ENCODE measurements at places on chromosomes 2 and 18.

DNA sequence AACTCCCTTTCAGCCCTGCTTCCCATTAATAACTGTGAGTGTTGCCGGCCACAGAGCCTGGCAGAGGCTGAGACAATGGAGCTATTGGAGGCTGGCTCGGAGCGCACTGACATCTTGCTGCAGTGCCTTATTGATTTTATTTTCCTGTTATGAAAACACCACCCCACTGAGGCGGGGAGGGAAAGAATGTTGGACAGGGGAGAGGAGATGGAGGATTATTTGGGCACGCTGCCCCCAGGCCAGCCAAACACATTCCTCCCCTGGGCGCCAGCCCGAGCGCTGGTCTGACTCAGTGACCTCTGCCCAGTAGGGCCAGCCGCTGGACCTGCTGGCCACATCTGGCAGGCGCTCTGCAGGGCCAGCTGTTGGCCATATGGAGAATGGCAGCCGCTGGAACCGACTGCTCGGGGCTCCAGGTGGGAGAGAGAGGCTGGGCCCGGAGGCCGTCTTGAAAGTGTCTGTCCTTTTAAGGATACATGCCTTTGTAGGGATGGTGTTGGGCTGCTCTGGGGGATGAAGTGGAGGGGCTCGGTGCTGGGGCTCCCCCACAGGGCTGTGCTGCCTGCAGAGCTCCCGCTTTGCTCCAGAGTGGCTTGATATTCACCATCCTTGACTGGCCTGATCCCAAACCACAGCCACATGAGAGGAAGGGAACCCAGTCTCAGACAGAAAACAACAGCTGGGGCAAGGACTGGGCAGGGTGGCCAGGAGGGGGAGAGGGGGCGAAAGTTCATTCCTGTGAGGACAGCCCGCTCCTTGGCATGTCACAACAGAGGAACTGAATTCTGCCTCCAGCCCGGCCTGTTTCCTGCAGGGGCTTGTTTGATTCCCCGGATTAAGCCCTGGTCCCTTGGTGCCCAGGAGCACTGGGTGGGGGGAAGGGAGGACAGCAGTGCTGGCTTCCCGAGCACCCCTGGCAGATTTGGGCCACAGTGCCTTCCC is 179.0 kb downstream of the KLHL29 start:
- DNase-seq, result no peak

DNA sequence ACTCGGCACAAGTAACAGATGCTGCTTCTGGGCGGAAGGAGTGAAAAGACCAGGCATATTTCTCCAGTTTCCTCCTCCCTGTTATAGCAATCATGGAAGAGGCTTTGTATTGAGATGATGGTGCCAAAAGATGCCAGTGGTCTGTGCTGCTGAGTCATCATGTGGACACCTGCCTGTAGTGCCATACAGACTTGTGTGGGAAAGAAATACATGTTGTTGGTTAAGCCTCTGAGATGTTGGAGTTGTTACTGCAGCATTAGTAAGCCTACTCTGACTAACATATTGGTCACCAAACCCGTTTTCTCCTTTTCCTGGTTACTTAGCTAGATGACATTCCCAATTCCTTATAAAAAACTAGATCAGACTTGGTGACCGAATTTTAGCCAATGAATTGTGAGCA is 356.9 kb downstream of the ZNF521 start:
- no peak for DNase-seq

GRCh38 chr18:77102259-77103040 is 30.1 kb downstream of the MBP start:
- DNase-seq, result no peak

DNA sequence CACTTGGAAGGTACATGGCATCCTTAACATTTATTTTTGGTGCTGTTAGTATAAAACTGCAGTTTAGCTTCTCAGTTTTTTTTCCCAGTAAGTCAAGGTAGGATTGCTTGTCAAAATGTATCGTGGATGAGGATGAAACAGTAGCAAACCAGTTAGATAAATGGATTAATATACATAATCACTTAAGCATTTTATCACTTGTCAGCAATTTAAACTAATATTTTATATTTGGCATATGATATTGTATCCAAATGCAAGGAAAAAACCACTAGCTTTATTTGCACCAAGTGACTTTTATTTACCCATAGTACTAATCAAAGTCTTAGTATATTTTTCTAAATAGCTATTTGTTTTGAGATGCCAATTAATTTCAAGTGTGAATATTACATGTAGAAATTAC is 137.7 kb upstream of the XIRP2 start:
- no peak for DNase-seq

GRCh38 chr2:12928197-12928774 is 211.6 kb downstream of the TRIB2 start:
- no peak for DNase-seq

- DNase-seq, result no peak
Measured at GRCh38 chr2:80061881-80062280, 242.7 kb downstream of the LRRTM1 start.

- no peak for DNase-seq
Measured at GRCh38 chr2:696463-696862, 19.3 kb upstream of the TMEM18 start.

- DNase-seq, result no peak
Measured at GRCh38 chr2:235232449-235233433, 261.1 kb upstream of the AGAP1 start.

GRCh38 chr2:199757233-199757870 is 93.6 kb downstream of the FTCDNL1 start:
- DNase-seq, result no peak

GRCh38 chr2:68441179-68441993 is 25.7 kb downstream of the FBXO48 start:
- DNase-seq, result peak; percentile 55

DNA sequence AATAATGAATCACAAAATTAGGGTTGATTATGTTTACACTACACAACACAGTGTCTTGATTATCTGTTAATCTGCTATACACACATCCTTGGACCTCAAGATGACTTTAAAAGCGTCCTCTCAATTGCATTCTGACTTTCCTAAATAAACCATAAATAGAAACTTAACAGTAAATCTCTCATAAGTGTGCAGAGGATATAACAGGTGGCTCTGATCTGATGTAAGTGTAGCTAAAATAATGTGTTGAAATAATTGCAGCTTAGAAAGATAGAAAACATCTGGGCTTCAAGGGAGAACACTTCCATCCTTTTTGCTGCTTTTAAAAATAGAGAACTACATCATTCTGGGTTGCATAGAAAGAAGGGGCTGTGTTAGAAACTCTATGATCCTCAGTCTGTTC is 78.4 kb upstream of the EFEMP1 start:
- no peak for DNase-seq

GRCh38 chr2:42996528-42996927 is 204.1 kb upstream of the HAAO start:
- no peak for DNase-seq

DNA sequence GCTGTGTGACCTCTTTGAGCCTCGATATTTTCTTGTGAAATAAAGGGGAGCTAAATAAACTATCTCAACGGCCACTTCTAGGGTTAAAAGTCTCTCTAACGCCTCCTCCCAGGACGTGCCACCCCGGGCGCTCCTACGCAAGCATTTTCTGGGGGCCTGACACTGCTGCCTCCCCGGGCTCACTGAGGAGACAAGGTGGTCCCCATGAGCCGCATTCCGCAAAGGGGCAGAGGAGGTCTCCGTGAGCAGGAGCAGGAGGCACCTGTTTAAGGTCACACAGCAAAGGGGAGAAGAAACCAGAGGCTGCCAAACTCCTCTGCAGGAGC is 913 bp upstream of the WNT10A start:
- no peak for DNase-seq

GRCh38 chr2:47303341-47304148 is 99.4 kb upstream of the MSH2 start:
- DNase-seq, result no peak

- DNase-seq, result no peak
Measured at GRCh38 chr2:202091476-202091875, 18.4 kb downstream of the KIAA2012 start.

GRCh38 chr2:162301151-162301804 is 17.2 kb downstream of the IFIH1 start:
- DNase-seq, result peak; percentile 30

DNA sequence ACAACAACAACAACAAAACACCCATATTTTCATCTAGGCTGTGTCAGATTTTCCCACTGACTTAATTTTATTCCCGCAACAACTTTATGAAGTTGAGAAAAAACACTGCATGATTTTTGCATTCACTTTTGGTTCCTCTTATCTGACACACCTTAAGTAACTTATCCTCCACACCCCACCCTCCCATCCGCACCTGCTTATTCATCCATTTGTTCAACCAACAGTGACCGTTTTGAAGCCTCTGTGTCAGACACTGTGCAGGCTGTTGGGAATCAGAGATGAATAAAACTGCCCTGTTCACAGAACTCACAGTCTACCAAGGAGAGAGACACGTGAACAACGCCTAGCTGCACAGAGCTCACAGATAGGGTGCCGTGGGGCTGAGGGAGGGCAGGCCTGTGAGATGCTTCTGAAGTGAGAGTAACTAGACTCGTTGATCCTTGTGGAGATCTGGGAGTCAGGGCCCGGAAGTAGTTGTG is 7.4 kb downstream of the CNNM4 start:
- no peak for DNase-seq

DNA sequence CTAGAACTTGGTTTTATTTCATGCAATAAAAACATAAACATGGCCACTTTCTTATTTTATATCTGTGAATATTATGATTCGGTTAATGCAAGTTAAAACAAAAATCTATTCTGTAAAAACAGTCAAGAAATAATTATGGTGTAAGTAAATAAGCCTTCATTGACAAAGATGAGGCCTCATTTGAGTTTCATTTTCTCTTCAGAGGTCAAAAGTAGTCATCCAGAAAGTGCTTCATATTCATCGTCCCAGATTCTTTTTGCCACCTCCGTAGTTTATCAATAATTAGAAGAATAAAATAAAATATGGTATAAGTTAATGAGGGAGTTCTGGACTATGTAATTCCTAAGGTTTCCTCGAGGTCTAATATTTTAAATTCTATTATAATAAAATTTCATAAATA is 19.4 kb upstream of the HNRNPA3 start:
- DNase-seq, result no peak

DNA sequence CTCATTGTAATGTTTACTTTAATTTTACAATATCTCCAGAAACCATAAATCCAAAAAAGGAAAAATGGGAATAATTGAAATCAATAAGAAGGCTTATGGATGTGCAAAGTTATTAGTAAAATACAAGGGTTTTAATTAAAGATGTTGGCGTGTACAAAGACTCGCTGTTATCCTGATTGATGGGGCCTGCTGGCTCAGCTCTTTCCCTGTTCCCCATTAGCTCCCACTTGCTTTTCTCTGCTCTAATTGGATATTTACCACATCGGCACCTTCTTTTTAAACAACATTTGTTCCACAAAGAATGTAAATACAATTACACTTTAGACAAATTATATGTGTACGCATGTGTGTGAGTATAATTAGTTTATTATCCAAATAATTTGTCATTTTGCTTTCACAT is 796.6 kb downstream of the ERBB4 start:
- no peak for DNase-seq

DNA sequence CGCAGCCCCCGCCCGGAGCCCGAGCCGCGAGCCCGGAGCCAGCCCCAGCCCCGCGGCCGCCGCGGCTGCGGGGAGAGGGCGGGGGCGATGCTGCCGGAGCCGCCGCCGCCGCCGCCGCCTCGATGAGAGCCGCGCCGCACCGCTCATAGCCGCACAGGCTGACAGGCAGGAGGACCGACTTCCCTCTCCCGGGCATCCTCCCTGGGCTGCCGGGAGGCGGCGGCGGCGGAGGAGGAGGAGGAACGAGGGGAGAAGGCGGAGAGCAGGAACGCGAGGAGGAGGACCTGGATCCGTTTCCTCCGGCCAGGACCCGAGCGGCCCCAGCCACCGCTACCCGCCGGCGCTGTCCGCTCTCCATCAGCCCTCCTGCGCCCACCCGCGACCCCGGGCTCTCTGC is 370 bp downstream of the KLHL29 start:
- no peak for DNase-seq

DNA sequence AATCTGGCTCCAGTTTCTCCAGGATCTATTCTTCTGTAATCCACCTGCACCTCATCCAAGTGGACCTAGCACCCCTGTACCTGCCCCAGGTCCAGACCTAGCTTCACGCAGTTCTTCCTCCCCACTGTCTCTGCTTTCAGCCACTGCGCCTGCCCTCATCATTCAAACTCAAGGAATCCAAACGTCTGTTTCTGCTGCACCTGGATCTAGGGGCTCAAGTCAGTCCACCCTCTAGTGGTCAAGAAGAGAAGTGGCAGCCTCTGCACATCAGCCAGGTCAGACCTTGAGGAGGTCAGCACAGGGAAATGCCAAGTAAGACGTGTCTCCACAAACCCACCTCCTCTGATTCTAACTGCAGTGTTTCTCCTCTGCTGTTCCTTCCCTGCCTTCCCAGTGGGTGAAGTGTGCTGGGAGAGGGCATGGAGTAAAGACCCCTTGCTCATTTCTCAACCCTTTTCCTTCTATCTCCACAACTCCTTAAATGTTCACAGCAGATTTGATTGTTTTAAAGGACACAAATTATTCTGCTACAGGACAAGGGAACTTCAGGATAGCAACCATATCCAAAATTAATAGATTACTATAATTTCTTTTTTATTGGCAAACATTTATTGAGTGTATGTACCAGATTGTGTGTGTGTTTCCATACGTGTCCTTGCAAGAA is 8.6 kb upstream of the RNF152 start:
- no peak for DNase-seq

DNA sequence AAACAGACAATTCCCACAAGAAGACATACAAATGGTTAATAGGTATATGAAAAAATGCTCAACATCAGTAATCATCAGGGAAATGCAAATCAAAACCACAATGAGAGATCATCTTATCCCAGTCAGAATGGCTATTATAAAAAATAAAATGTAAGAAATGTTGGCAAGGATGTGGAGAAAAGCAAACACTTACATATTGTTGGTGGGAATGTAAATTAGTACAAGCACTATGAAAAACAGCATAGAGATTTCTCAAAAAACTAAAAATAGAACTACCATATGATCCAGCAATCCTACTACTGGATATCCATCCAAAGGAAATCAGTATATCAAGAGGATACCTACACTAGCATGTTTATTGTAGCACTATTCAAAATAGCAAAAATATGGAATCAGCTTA is 186.6 kb downstream of the NOL4 start:
- no peak for DNase-seq

GRCh38 chr2:120316528-120317179 is 29.3 kb upstream of the INHBB start:
- no peak for DNase-seq

DNA sequence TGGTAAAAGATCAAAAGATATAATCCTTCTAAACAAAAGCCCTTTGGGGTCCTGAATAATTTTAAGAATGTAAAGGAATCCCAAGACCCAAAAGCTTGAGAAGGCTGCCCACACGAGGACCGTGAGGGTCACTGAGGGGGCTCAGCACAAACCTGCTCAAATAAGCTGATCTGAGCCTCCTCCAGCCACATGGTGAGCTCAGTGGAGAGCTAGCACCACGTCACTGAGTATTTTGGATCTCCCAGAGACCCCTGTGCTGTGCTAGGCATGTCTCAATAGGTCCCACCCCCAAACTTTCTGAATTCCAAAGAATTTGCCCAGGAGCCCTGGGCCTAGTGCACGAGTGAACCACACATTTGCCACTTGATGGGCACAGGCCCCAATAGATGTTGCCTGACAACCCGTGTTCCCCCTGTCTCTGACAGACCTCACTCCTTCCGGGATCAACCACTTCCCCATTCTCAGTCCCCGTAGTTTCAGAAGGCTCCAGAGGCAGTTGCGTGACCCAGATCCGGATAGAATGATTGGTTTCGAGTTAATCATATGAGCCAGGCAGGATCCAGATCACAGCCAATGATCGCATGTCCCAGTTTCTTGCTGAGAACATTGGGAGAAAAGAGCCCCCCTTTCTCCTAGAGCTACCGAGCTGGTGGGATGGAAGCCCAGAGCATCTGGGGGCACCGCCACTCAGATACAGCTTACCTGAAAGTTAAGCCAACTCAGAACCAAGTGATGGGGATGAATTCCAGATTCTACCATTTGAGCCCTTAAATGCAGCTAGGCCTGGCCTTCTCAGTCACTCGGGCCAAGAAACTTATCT is 203.8 kb downstream of the TNS1 start:
- no peak for DNase-seq

Data from stimulated activated CD8-positive, alpha-beta memory T cell treated with anti-CD3 and anti-CD28 coated beads, Interleukin-7, amount 100 ng/mL, for 24 hours (primary cell).